ENCODE measurements at places on chromosomes 3 and 15.

- no peak for DNase-seq
- H3K4me1 ChIP-seq: peaks cover 10% of the 10 kb centered on the region
- no peaks in the 10 kb centered on the region for H3K36me3 ChIP-seq
- H3K27me3 ChIP-seq: no peaks in the 10 kb centered on the region
Measured at GRCh38 chr15:92164327-92165000, 229.2 kb upstream of the ST8SIA2 start.

DNA sequence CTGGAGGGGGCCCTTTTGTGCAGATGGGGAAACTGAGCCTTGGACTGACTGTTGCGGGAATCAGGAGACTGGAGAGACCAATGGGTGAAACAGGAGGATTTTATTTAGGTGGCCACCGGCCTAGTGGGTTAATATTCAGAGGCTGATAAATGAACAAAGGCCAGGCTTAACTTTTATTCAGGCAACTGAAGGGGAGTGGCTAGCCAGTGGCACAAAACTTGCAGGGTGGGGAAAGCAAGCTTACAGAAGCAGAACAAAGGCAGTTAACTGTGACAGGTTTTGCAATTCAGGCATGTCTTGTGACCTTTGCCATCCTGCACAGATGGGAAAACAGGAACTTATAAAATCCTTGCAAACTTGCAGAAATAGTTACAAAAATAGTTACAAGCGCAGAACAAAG is 24.9 kb upstream of the ACAD9 start:
- no peak overlapping the region for H3K27ac ChIP-seq
- H3K27me3 ChIP-seq: no peaks in the 10 kb centered on the region
- DNase-seq: no peak
- no peak overlapping the region for H3K4me3 ChIP-seq
- peaks cover 10% of the 10 kb centered on the region for H3K36me3 ChIP-seq

- H3K27ac ChIP-seq: no peak overlapping the region
- DNase-seq: no peak
- peaks cover 28% of the 10 kb centered on the region for H3K36me3 ChIP-seq
Measured at GRCh38 chr3:49534581-49535441, 19.5 kb upstream of the BSN start.

DNA sequence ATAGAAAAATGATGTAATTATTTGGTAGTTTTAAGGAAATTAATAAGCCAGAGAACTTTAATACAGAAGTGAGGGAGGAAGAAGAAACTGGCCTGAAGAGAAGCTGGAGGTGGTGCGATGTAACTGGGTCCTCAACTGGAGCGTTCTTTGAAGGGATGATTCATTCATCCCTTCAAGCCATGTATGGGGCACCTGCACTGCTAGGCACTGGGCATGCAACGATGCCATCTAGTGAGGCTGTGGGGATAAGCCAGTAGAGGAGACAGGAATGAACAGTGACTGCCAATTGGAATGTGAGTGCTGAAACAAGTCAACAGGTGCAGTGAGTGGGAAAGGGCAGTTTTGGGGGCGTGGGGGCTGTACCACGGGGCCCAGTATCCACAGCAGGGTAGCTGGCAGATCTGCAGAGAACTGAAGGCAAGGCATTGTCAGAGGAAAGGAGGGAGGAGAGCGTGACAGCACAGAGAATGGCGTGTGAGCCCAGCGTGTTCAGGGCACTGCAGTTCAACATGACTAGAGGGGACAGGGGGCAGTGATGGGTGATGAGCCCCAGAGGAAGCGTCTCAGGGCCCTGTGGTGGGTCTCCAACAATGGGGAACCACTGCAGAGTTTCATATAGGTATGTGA is 3.8 kb upstream of the KIF23 start:
- no peak overlapping the region for H3K27ac ChIP-seq
- H3K4me3 ChIP-seq: no peak overlapping the region
- H3K36me3 ChIP-seq: peaks cover 2% of the 10 kb centered on the region
- H3K4me1 ChIP-seq: peaks cover 9% of the 10 kb centered on the region
- DNase-seq: no peak

DNA sequence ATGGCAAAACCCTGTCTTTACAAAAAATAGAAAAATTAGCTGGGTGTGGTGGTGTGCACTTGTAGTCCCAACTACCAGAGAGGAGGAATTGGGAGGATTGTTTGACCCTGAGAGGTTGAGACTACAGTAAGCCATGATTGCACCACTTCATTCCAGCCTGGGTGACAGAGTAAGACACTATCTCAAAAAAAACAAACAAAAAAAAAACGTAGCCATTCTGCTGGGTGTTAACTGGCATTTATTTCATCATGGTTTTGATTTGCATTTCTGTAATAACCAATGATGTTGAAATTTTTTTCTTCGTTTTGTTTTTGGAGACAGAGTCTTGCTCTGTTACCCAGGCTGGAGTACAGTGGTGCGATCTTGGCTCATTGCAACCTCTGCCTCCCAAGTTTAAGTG is 63.3 kb downstream of the RPLP1 start:
- no peak overlapping the region for H3K27ac ChIP-seq
- no peak for DNase-seq
- H3K27me3 ChIP-seq: peaks cover 34% of the 10 kb centered on the region

- no peak overlapping the region for H3K4me3 ChIP-seq
- no peak overlapping the region for H3K27ac ChIP-seq
- peak; percentile 79 for DNase-seq
Measured at GRCh38 chr15:44066211-44066827, 128.8 kb downstream of the FRMD5 start.

GRCh38 chr15:57534281-57534680 is 57.4 kb upstream of the MYZAP start:
- H3K27me3 ChIP-seq: peaks cover 15% of the 10 kb centered on the region
- no peak for DNase-seq
- no peaks in the 10 kb centered on the region for H3K36me3 ChIP-seq
- no peaks in the 10 kb centered on the region for H3K4me1 ChIP-seq

DNA sequence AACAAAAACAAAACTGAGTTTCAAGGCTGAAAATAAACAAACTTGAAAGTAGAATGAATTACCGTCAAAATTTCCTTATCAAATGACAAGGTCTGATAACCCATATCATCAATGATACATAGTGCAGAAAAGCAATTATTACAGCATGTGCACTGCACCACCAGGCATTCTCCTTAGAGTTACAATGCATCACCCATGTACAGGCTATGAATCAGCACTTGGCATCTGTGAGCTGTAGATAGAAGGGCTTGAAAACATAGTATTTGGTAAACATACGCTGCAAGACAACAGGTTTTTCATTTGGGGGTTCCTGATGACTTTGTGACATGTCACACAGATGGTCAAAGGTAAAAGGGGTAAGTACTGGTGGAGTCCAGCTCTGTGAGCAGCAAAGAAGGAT is 265.1 kb downstream of the CTNNB1 start:
- no peak overlapping the region for H3K27ac ChIP-seq
- no peaks in the 10 kb centered on the region for H3K4me1 ChIP-seq
- H3K27me3 ChIP-seq: no peaks in the 10 kb centered on the region
- H3K36me3 ChIP-seq: no peaks in the 10 kb centered on the region
- DNase-seq: no peak
- H3K4me3 ChIP-seq: no peak overlapping the region

GRCh38 chr15:56244811-56245576 is 1.3 kb upstream of the RFX7 start:
- DNase-seq: peak; percentile 47
- H3K27me3 ChIP-seq: no peaks in the 10 kb centered on the region
- peaks cover 28% of the 10 kb centered on the region for H3K4me1 ChIP-seq
- peaks cover 5% of the 10 kb centered on the region for H3K36me3 ChIP-seq
- peak overlapping the region; percentile 88 for H3K4me3 ChIP-seq

DNA sequence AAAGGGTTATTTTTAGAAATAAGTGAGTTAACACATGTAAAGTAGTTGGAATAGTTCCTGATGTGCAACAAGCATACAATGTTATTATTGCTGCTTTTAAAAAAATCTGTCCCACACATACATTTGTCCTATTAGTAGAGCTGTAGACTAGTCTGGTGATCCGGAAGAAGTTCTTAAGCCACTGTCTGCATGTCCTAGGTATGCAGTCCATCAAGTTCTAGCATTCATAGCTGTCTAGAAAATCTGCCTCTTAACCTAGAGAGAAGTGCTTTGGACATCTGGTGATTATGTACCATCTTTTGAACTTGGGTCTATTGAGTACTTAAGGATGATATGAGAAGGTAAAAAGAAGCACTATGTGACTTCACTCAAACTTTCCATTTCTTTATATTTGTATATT is 439.9 kb upstream of the NAALADL2 start:
- no peak overlapping the region for H3K27ac ChIP-seq
- no peaks in the 10 kb centered on the region for H3K27me3 ChIP-seq
- no peaks in the 10 kb centered on the region for H3K36me3 ChIP-seq
- no peak overlapping the region for H3K4me3 ChIP-seq

DNA sequence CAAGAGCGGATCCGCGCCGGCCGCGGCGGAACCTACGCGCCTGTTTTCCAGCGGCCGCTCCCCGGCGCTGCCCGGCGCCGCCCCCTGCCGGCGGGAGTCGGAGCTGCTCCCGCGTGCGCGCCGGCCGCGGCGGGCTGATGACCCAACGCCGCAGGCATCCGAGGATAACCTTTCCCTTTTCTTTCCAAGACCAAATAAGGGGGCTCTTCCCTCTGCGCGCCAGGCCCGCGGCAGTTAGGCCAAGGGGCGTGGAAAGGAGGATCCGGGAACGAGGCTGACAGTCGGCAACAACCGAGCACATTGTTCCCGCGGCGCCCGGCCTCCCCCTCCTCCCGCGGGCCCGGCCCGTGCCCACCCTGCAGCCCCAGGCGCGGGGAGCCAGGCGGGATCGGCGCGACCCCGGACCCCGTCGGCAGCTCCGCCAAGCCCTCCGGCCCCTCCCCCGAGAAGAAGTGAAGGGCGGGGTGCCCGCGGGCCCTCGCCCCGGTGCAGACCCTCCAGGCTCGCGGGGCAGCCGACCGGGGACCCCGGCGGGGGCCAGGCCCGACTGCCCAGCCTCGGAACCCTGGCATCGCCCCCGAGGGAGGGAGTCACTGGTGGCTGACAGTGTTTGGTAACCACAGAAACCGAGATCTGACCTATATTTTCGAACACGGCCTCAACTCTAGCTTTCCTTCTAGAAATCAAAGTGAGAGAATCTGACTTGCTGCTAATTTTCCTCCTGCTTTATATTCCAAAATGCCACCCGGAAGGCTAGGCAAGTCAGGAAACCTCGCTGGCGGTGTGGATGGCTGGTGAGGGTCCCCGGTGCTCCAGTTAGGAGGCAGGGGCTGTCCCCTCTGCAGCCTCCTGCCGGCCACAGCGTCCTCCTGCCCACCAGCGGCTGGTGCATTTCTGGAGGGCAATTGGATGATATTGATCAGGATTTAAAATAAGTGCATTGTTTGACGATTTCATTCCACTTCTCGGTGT is 45.6 kb upstream of the SYNM start:
- peaks cover 9% of the 10 kb centered on the region for H3K4me1 ChIP-seq
- peak; percentile 45 for DNase-seq
- no peak overlapping the region for H3K27ac ChIP-seq
- peaks cover 34% of the 10 kb centered on the region for H3K27me3 ChIP-seq
- H3K36me3 ChIP-seq: no peaks in the 10 kb centered on the region

GRCh38 chr3:23762759-23763477 is 42.8 kb upstream of the UBE2E1 start:
- no peaks in the 10 kb centered on the region for H3K27me3 ChIP-seq
- H3K27ac ChIP-seq: no peak overlapping the region
- H3K4me1 ChIP-seq: peaks cover 34% of the 10 kb centered on the region
- DNase-seq: no peak

- H3K27ac ChIP-seq: no peak overlapping the region
- peak overlapping the region; percentile 63 for H3K4me3 ChIP-seq
- peak; percentile 31 for DNase-seq
Measured at GRCh38 chr3:98732286-98733052, 30.7 kb upstream of the ST3GAL6 start.

DNA sequence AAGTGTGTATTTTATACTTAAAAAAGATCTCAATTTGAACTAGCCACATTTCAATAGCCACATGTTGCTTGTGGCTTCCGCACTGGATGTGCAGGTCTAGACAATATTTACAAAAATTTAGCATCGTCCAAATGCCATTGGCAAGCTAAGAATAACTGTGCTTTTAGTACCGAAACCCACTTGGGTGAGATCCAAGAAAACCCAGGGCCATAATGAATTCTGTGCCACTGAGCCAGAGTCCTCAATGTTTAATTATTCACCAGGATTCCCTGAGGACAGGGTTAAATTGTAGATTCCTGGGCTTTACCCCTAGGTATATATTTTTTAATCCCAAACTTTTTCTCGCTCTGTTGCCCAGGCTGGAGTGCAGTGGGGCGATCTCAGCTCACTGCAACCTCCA is 22.9 kb upstream of the PTPRG start:
- DNase-seq: no peak
- H3K27ac ChIP-seq: no peak overlapping the region
- no peak overlapping the region for H3K4me3 ChIP-seq
- no peaks in the 10 kb centered on the region for H3K4me1 ChIP-seq
- H3K27me3 ChIP-seq: peaks cover 2% of the 10 kb centered on the region

- H3K36me3 ChIP-seq: peaks cover 13% of the 10 kb centered on the region
- H3K27ac ChIP-seq: no peak overlapping the region
- no peaks in the 10 kb centered on the region for H3K27me3 ChIP-seq
- H3K4me3 ChIP-seq: no peak overlapping the region
Measured at GRCh38 chr15:67796196-67797127, 28.8 kb upstream of the SKOR1 start.

DNA sequence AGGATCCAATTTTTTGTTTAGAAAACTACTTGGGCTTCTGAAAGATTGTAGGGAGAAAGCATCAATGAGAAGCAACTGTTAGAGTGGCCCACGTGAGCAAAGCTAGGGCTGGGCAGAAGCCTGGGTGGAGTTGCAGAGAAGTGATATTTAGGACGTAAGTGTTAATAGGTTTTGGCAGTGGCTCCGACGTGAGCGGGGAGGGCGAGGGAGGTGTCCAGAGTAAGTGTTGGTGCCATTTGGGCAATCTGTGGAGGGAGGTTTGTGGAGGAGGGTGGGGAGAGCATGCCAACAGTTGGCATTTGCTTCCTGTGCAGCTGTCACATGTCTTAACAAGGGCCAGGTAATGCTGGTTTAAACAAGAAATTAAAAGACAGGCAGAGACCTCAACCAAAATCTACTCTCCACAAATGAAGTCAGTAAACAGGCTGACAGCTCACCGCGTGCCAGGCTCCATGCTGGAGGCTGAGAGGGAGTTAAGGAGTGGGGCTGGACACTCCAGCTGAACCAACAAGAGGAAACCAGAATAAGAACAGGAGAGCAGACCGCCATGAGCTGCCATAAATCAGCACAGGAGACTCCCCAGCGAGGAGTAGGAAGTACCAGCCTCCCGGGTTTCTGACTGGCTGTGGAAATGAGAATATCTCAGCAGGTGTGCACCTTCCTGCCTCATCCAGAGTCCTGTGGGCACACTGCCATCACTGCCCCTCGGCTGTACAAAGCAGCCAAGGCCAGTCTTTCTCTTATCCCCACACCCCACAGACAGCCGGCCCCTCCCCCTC is 232.6 kb downstream of the ABHD5 start:
- no peak overlapping the region for H3K4me3 ChIP-seq
- DNase-seq: no peak
- no peaks in the 10 kb centered on the region for H3K36me3 ChIP-seq
- no peaks in the 10 kb centered on the region for H3K4me1 ChIP-seq
- no peak overlapping the region for H3K27ac ChIP-seq

DNA sequence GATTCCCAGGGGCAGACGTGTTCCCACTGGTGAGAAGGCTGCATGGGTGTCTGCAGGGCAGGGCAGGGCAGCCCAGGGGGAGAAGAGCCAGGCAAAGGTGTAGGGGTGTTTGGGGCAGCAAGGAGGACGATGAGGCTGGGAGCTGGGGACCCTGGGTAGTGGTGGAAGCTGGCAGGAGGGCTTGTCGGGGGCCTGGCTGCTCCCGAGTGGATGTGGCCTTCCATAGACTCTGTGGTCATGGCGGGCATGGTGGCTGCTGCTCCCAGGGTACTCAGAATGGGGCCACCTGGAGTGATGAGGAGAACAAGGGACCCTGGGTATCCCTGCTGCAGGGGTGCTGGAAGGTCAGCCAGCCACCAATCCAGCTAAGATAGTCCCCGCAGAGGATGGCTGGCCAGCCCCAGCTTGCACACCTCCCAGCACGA is 107.5 kb downstream of the WNT7A start:
- peaks cover 13% of the 10 kb centered on the region for H3K4me1 ChIP-seq
- H3K36me3 ChIP-seq: no peaks in the 10 kb centered on the region
- DNase-seq: no peak
- no peak overlapping the region for H3K4me3 ChIP-seq
- H3K27ac ChIP-seq: no peak overlapping the region

All from activated CD8-positive, alpha-beta T cell treated with anti-CD3 and anti-CD28 coated beads, Interleukin-2, amount 10 ng/mL, durations not matched to agents 7 days and 5 days (primary cell).